Activated naive CD4-positive, alpha-beta T cell (primary cell): ENCODE measurements at places on chromosomes 7 and 10.

GRCh38 chr10:127135844-127136577 lies 60.4 kb downstream of the INSYN2A start:
- DNase-seq: no peak

- DNase-seq: no peak
Observed at GRCh38 chr7:139205843-139206242, 25.2 kb upstream of the UBN2 start.

DNA sequence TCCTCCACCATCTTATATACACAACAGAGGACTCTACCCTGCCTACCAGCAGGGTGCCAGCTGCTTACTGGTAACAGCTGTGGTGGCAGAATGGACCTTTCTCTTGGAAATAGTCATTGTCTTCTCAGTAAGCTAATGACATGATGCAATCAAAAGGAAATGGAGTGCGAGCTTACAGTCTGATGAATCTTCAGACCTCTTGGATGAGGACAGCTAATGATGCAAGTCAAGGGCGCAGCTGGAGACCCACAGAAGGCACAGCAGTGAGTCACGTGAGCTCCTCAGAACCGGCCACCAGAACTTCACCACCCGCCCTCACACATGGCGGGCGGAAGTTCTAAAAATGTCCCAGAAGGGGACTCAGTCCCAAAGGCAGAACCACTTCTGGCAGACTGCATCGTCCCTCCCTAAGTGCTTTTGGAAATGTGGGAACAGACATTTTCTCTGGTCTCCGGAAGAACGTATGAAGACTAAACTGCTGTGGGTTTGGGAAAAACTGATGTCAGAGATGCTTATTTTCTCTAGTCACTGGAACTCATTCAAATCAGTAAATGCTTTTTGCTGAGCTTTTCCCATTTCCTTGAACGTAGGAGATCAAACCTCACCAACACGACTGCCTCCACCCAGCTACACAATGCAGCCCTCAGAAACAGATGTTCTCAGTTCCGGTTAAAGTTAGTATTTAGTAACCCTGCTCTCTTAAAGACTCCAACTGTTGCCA lies 96.4 kb downstream of the FAS start:
- no peak for DNase-seq

- no peak for DNase-seq
Observed at GRCh38 chr7:94056796-94057207, 52.6 kb upstream of the BET1 start.

DNA sequence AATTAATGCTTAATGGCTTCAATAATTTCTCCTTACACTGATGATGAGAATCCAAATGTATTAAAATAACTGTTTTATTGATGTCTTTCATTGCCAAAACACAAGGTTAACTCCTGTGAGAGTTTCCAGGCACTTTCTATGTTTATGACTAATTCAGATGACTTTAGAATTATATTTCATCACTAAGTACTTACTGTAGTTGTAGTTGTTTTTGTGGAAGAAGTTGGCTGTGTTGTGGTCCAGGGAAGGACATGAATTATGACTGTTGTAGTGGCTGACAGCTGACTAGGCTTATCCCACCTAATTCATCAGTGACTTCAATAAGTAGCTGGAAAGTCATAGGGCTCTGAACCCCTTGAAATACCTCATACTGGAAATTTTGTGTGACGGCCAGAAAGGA lies 254.8 kb downstream of the HGF start:
- no peak for DNase-seq

- no peak for DNase-seq
Observed at GRCh38 chr7:11689096-11689495, 142.9 kb downstream of the THSD7A start.

DNA sequence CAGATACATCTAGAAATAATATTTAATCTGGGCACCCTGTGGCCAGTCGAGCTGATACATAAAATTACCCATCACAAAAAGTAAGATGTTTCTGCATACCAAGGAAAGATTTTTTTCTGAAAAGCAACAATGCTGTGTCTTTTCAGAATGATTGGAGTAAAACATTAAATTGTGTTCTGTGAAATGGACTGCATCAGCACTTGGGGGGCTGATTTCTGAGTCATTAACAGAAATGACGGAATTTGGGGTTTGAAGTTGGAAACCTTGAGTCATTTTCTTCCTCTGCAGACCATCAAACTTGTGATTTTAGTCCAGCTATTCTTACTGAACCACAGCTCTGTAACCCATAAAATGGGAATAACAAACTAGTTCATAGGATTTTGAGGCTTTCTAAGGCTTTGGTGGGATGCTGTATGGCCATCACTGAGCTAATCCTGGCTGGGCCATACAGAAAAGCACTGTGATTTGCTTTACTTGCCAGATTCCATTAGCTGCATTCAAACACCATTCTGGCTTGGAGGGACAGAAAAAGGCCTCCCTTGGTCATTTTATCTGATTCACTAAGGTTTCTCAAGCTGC lies 739.4 kb upstream of the IGFBP3 start:
- no peak for DNase-seq

GRCh38 chr10:29804025-29804852 lies 169.5 kb upstream of the SVIL start:
- no peak for DNase-seq

DNA sequence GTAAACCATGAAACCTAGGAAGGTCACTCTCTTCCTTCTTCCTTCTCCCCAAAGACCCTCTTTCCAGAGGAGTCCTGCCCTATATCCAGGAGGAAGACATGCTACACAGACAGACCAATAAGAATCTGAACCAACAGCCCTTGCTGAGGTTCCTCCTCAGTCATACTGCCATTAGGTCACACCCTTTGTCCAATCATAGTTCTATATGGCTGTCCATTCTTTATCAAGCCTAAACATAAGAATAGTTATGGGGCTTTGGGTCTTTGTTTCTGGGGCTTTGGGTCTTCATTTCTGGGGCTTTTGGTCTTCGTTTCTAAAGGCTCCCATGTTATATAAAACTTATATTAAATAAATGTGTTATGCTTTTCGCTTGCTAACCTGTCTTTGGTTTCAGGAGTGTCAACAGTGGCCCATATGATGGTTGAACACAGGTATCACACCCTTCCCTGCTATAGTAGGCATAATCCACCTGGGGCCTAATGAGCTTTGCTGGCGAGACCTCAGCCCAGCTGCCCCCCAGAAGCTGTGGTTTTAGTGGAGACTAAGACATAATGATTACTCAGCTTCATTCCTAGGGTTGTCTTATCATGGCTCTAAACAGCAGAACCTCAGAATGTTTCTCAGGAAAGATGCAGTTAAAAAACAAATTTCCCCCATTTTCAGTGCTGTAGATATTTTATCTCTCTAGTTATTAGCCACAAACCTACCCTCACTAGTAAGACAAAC lies 91.6 kb downstream of the ELMO1 start:
- no peak for DNase-seq

GRCh38 chr7:1914321-1914720 lies 244.2 kb downstream of the ELFN1 start:
- DNase-seq: no peak

- DNase-seq: no peak
Observed at GRCh38 chr10:110746254-110746826, 102.2 kb downstream of the RBM20 start.

DNA sequence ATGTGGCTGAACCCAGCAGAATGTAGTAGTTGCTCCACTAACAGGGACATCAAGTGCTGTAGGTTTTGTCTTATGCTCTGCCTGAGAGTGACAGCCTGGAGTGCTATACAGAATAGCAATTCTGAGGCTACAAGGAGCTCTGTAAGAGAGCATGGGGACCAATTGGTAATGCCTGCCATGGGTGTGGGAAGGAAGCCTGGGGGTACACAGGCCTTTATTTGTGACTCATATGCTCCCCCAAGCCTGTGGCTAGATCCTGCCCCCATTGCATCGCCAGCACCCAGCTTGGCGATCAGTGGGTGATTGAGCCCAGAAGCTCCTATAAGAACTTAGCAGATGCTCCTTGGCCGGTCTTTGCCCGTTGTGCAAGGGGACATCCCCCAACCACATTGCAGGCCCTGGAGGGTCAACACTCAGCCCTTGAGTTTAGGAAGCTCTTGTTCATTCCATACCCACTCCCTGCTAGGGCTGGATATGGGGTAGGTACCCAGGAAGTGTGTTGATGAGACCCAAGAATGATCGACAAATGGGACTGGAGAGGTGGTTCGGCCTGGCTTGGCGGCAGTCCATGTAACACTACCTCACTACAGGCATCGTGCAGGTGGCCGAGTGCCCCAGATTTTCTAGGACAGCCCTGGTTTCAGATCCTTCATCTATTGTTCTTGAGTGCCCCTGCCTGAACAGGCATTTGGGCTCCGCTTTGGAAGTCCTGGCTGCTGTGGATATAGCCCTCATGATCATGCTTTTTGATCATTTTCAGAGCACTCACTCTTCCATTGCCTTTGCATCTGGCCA lies 37.7 kb downstream of the ZMIZ1 start:
- no peak for DNase-seq

DNA sequence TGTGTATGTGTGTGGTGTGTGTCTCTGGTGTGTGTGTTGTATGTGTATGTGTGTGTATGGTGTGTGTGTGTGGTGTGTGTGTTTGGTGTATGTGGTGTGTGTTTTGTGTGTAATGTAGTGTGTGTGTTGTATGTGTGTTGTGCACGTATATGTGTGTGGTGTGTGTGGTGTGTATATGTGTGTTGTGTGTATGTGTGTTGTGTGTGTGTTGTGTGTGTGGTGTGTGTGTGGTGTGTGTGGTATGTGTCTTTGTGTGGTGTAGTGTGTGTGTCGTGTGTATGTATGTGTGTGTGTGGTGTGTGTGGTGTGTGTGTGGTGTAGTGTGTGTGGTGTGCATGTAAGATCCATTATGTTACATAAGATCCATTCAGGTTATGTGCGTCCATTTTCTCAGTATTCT lies 21.9 kb upstream of the VIPR2 start:
- no peak for DNase-seq

DNA sequence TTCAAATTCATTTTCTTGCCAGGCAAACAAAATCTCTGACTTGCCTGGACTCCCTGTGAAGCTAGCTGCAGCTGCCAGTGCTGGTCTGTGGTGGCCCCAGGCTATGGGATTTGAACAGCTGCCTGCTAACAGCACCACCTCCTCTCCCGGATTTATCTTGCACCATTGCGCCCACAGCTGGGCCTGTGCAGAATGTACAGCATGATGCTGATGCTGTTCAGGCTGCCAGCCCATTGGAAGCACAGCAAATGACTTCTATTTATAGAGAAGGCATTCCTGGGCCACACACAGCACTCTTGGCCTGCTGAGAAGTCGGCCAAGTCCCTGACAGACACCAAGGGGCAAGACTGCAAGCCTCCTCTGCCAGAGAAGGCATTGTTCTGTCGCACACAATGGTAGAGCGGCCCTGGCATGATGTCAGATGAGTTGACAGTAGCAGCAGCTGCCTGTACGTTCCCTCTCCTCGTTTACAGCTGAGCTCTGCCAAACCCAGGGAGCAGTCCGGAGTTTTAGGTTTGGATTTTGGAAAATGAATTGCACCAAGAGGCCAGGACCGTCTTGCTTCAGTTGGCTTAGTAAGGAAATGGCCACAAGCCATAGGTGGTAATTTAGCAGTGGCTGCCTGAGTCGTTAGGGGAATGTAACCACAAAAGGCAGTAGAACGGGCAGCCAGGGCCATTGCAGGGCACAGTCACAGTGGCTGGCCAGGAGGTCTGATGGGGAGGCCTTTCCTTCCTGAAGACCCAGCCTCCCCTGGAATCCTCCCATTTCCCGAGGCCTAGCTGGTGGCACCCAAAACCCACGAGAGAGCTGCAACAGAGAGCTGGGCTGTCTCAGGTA lies 38.5 kb downstream of the MTURN start:
- no peak for DNase-seq

DNA sequence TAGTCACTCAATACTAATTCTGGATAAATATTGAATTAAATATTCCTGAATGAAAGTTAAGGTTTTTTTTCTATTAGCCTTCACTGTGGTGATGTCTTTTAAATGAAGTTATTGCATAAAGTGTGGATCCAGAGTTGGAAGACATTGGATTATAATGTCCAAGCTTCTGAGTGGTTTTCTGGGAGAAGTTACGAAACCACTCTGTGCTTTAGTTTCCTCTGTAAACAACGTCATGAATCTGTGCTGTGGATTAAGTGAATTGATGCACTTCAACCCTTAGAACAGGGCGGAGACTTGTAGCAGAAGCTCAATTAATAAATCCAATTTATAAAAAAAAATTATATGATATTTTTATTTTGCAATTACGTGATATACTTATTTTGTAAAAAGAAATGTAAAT lies 271.7 kb downstream of the BICC1 start:
- DNase-seq: no peak

GRCh38 chr7:41247143-41247865 lies 455.6 kb downstream of the INHBA start:
- DNase-seq: no peak
